ENCODE measurements at places on chromosomes 12 and 14.

- DNase-seq: no peak
Observed at GRCh38 chr14:89708982-89709625, 245.4 kb downstream of the EFCAB11 start.

GRCh38 chr12:42735861-42736361 lies 146.4 kb upstream of the PRICKLE1 start:
- DNase-seq: no peak

GRCh38 chr12:76871082-76871481 lies 7.7 kb downstream of the CSRP2 start:
- DNase-seq: no peak

DNA sequence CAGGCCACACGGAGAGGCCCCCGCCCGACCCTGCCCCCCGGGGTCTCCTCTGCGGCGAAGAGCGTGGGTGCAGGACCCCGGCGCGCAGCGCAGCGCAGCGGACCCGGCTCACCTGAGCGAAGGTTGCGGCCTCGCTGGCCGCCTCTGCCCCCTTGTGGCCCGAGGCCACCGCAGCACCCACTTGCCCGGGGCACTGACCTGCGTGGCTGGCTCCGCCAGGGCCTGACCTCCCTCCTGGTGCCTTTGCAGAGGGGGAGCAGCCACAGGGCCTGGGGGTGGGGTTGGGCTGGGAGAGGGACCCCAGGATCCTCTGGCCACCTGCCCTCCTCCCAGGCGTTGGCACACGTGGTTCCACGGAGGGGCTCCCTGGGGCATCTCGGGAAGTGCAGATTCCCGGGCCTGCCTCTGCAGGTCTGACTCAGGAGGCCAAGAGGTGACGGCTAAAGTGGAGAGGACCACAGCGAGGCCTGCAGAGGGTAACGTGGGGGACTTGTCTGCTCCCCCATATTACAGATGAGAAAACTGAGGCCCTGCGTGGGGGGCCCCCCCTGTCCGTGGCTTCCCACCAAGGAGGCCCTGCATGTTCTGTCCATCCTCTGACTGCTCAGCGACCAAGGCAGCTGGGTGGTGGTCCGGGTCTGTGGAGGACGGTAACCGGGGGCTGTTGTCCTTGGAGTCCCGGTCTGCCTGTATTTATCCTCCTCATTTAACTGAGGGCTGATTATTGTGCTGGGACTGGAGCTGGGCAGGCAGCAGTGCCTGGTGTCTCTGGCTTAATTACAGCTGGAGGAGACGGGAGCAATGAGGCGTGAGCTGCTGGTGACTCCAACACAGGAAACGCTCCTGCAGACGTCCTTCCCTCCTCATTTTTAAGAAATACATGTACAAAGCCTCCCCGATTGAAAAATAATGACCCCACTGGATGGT lies 67.9 kb upstream of the BEGAIN start:
- no peak for DNase-seq

GRCh38 chr14:25832585-25832984 lies 765.2 kb downstream of the NOVA1 start:
- no peak for DNase-seq

DNA sequence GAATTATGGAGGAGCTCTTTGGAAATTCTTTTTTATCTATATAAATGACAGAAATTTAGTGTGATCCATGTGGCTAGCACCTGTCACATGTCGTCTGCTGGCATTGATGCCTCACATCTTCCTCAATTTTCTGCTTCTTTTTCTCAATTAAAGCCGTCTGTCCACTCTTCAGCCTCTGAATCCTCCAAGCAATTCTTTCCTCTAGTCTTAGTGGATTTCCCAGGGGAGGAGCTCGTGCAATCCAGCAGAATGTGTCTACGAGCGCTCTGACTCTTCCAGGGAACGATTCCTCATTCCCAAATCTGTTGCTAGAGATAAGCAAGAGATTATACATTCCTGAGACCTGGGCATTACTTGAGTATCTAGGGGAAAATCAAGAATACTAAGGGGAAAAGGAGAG lies 176.6 kb downstream of the EMP1 start:
- DNase-seq: no peak

- peak; percentile 58 for DNase-seq
Observed at GRCh38 chr14:59028476-59029202, 159.8 kb upstream of the DAAM1 start.

DNA sequence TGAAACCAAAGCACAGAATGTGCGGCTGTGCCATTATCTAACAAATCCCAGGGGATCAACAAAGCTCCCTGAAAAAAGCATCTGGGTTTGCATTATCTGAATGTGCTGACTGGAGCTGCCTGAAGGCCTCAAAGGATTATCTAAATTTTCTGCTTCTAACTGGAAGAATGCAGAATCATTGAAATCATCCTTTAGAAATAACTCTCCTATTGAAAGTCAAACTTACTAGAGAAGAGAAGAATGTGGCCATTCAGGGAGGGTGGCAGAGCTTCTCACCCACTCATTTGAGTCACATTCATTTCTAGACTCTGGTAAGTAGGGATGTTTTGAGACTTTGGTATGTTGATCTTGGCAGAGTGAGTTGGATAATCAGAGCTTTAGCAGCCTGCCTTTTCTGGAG lies 220.6 kb upstream of the RGS6 start:
- DNase-seq: no peak

DNA sequence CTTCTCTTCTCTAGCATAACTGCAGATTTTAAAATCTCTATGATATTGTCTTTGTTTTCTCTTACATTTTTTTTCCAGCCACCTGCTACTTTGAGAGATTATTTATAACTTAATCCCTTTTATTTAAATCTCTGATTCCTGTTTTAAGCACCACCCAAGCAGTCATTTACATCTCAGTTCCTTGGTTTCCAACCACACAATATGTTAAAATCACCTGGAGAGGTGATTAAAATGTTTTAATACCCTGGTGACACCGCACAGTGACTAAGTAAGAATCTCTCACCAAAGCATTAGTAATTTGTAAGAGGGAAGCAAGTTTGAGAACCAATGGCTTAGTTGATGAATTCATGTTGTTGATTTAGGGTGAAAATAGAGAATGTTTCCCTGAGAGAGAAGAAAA lies 849.8 kb downstream of the TMTC2 start:
- no peak for DNase-seq

DNA sequence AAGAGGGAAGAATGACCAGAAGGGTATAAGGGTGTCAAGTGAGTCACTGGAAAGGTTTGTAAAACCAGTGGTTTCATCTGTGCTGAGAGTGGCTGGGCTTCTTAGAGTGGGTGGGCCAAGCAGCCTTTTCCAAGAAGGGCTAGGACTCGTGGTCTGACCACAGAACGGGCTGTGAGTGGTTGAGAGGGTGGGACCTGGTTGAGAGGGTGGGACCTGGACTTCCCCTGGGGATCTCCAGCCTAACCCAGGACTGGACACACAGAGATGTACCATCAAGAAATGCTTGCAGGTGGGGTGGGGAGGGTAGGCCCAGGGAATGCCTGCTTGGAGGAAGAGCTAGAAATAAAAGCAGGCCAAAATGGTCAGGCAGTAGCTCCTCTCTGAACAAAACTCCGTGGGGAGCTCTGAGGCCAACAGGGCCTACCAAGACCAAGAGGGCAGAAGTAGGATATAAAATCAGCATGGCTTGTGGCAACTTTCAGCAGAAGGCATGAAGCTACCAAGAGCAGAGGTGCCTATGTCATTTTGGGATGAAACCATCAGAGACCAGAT lies 140.5 kb downstream of the FOXN3 start:
- no peak for DNase-seq

DNA sequence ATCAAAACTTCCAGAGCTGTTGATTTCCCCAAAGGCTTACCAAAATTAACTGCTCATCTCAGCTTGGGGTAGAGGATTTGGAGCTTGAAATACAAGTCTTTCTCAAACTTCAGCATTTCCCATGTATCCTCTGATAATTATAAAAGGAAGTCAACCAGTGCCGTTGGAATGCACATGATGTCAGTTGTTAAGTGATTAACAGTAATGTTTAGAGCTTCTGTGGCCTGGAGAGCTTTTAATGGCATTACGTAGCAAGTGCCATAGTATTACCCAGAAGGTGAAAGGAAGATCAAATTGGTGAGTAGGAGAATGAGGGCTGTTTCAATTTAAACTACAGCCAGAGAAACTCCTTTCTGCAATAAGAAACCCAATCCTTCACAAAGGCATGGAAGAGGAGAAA lies 62.5 kb upstream of the PTPRR start:
- DNase-seq: no peak

- DNase-seq: no peak
Observed at GRCh38 chr12:12723681-12724420, 6.7 kb downstream of the CDKN1B start.

- DNase-seq: no peak
Observed at GRCh38 chr12:32454075-32454474, 54.7 kb downstream of the FGD4 start.

DNA sequence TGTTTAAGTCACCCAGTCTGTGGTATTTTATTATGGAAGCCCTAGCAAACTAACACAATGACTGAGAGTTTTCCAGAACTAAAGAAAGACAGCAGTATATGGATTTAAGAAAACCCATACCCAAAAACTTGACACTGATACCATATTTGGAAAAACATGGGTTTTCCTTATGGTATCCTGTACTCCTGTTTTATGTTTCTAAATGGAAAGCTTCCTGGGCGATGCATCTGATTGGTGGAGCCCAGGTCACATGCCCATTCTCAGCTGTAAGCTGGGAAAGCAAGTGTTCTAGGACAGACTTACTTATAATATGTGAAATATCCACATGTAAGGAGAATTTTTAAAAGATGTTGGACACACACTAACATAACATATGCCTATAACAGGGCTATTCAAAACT lies 4.5 kb upstream of the RNASE4 start:
- no peak for DNase-seq

Data from right renal pelvis (tissue), 4 donors.